ENCODE measurements at places on chromosomes 12 and 14. TPM values are rescaled to one million over a fixed set of nuclear protein-coding genes. Genes with fewer than 3 reads are reported as not detected.
A peak's percentile ranks its signal among the peaks of the same experiment; 100 is the strongest.

KRT2 gene
- total RNA-seq: not detected

MGP gene
- 63.0 TPM for total RNA-seq

MSI1 gene
- total RNA-seq: not detected

KRT71 gene
- total RNA-seq: not detected

SLC17A8 gene
- total RNA-seq: not detected

DNAJC22 gene
- total RNA-seq: 1.1 TPM

- no peak for DNase-seq
Measured at GRCh38 chr12:4206470-4206869, 67.1 kb upstream of the CCND2 start.

DNA sequence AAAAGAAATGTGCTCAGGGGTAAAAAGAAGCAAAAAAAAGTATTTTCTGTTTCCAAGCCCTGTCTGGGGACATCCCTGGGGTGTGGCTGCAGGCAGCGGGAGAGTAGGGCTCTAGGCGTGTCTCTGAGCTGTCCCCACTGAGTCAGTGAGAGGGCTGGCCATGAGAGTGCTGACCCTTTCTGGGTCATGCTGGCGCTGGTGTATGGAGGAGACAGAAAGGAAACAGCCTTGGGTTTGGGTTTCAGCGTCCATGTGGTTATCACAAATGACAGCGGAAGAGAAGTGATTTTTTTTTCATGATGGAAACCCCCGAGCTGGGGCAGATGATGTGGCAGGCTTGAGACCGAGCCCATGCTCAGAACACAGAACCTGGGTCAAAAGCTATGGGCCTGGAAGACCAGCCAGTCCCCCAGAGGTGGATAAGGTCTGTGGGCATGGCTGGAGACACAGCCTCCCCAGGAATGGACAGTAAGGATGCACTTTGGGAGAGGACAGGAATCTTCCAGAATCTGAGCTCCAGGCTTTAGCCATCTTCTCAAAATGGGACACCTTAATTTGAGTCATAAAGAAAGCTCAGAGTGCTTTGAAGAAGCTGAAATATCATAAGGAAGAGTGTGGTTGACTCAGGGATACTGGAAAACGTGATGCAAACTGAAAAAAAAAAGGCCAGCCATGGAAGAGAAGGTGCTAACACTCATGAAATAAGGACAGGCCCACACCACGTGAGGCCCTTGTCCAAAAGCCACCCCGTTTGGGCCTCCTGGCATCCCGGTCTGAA is 36.2 kb downstream of the SYNE3 start:
- no peak for DNase-seq

DNA sequence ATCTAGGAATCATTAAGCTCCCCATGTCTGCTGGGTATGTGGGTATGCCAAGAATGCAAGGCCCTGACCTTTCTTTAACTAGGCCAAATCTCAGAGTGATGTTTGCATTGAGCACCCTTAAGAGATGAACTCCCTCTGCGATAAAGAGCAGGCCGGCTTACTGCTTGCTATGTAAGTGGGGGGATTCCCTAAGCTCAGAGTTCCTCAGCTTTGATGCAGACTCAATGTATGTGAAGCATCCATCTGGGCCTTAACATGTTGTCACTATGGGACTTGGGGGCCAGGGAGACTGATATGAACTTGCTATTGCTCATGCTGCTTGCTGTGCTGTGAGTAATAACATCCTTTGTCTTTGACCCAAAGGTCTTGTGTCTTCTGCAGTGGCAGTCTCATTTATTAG is 149.7 kb downstream of the C12orf75 start:
- peak; percentile 74 for DNase-seq

- DNase-seq: no peak
Measured at GRCh38 chr12:107244584-107244983, 151.2 kb upstream of the CRY1 start.

DNA sequence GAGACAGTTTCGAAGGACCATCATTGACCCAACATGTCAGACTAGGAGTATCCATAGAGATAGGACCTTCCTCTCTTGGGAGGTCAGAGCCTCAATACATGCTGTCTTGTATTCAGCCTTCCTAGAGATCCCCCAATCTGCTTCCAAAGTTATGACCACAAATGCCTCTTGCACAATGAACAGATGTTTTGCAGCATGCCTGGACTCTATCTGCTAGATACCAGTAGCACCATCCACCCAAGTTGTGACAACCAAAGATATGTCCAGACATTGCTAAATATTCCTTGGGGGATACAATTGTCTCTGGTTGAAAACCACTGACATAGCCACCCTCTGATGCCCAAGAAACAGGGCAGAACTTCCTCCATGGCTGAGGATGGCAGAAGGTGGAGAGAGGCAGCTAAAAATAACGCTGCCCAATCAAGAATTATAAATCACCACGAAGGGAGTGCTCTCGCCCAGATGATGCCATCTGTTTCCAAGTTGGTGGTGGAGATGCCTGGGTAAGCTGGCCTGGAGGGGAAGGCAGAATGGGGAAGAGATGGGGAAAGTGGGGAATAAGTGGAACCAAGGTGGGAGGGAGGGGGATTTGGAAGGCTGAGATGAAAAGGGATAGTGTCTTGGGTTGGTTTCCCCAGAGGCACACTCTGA is 42.9 kb upstream of the NOS1 start:
- no peak for DNase-seq

GRCh38 chr12:3417937-3418462 is 73.0 kb upstream of the PRMT8 start:
- no peak for DNase-seq

DNA sequence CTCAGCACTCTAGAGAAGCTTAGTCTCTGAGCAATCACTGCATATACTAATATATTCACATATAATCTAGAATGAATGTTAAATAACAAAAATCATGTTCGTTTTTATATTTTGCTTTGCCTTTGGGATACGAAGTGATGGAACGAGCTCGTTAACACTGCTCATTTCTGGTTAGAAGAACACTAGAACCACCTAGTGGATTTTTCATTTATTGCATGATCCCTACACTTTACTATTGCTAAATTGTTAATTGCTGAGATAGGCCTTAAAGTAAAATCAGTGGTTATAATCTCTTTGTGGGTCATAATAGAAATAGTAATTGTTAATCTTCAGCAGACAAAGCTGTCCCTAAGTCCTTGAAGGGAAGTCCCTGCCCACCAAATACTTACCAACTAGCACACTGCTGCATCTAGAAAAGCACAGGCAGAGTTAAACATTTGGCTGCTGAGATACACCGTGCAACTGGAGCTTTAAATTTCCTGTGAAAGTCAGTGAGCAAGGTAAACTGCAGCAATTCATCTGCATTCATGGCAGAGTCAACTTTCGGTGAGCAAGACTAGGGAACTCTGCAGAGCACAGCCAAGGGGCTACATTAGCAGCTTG is 353.7 kb downstream of the APAF1 start:
- peak; percentile 65 for DNase-seq

- no peak for DNase-seq
Measured at GRCh38 chr12:48061938-48062719, 43.8 kb downstream of the SENP1 start.

- peak; percentile 57 for DNase-seq
Measured at GRCh38 chr12:56723889-56724700, 1.0 kb downstream of the NACA start.

DNA sequence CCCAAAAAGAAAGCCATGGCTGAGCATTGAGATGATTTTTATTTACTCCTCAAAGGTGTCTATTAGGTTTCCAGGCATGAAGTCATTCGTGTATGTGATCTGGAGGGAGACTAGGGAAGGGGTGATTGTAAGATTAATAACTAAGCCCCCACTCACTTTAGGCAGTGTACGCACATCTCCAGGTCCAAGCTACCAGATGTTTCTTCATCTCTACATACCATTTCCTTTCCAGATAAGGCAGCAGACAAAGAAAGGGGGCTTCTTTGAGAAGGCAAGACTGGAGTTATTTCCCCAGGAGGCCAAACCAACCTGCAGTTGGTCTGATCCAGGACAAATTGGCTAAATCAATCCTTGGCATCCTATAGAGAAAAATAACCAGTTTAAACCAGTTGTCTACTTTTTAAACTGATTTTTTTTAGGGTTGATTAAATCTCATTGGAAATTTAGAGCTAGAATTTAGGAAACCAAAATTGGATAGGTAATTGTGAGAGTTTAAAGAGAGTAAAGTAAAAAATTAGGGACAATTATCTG is 3.9 kb downstream of the HOXC13 start:
- DNase-seq: no peak

- DNase-seq: peak; percentile 71
Measured at GRCh38 chr14:61620130-61620946, 75.0 kb upstream of the HIF1A start.

DNA sequence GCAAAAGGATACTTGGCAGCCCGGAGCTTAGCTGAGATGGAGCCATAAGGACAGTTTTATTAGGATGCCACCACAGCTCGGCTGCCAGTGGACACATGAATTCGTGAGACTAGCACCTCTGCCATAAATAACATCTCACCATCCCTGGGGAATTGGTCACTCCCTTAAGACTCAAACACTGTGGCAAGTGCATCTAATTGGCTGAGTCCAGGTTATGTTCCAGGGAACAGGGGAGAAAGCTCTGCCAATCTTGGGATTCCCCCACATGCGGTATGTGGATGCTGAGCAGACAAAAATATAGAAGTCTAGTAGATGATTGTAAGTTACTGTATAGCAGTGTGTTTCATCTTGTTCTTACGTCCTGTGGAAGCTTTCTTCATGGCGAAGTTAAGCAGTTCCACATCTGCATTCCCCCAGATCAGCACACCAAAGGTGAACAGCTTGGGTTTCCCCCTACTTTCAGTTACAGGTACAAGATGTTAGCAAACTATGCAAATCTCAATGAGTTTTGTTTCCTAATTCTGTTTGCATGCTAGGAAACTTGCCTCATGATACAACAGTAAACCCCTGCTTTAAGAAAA is 131.1 kb downstream of the ETV6 start:
- DNase-seq: no peak

DNA sequence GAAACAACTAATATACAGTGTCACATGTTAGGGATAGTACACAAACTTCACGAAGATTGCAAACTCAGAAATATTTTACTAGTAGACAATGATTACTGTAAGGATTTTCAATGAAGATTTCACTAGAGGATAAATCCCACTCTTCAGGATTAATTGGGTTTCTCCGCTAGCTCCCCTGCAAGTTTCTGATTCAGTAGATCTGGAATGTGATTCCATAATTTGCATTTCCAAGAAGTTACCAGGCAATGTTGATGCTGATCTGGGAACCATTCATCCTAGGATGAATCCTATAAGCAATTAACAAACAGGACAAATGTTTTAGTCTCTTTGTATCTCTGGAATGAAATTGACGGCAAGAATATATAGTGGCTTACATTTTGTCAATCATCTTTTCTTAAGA is 272.4 kb downstream of the ALX1 start:
- DNase-seq: no peak

- no peak for DNase-seq
Measured at GRCh38 chr14:95300002-95300696, 19.6 kb downstream of the CLMN start.

GRCh38 chr14:95290871-95291431 is 28.8 kb downstream of the CLMN start:
- peak; percentile 90 for DNase-seq
